ENCODE measurements at places on chromosomes 2 and 18.
A peak's percentile ranks its signal among the peaks of the same experiment; 100 is the strongest.

DNA sequence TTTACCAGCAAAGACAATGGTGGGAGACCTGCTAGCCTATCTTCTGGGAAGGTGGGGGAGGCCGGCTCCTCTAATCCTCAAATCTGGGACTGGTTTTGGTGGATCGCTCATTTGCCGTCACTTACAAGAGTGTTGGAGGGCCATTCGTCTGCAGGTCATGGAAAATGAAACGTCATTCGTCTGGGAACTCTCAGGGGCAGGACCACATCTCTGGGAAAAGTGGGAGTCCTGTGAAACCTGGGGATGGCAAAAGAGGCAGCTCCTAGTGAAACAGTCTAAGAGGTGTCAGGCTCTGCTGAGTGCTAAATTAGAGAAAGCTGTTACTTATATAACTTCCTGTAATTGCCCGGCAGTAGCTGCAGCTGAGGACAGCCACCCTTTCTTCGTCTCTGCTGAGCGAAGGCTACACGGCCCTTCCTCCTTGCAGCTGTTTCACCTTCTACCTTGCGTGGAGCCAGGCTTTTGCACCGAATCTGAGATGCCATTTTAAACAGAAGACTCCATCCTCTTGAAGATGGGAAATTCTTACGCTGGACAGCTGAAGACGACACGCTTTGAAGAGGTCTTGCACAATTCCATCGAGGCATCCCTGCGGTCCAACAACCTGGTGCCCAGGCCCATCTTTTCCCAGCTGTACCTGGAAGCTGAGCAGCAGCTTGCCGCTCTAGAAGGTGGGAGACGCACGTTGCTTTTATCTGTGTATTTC, 22.4 kb downstream of the GREB1 start:
- DNase-seq, result no peak

DNA sequence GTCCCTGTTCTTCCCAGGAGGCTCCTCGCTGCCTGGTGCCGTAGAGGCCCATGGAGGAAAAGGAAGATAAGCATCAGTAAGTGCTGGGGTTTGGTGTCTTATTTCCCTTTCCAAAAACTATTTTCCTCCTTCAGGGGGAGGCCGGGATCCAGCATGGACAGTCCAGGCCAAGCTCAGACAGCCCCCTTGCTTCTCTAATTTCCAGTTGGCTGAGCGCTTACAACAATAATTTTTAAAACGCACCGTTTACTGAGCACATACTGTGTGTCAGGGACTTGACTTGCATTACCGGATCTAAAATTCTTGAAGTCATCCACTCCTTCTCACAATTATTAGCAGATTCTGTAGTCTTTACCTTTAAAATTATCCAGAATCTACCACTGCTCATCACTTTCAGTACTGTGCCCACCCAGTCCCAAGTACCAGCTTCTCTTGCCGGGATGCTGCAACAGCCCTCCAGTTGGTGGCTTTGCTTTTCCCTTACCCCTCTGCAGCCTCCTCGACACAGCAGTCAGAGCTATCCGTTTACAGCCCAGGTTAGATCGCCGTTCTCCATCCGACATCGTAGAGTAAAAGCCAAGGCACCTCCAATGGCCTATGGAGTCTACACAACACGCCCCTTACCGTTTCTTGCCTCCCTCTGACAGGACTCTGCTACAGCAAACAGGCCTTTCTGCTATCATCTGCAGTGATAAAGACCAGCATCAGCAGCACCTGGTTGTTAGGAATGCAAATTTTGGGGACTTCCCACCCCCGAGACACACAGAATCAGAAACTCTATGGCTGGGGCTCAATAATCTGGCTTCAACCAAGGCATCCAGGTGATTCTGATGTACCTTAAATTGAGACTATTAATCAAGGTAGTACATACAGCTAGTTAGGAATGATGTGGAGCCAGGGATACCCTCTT, 75.2 kb upstream of the TSPYL6 start:
- DNase-seq, result no peak

GRCh38 chr2:15913146-15913545, 27.2 kb upstream of the MYCN start:
- no peak for DNase-seq

DNA sequence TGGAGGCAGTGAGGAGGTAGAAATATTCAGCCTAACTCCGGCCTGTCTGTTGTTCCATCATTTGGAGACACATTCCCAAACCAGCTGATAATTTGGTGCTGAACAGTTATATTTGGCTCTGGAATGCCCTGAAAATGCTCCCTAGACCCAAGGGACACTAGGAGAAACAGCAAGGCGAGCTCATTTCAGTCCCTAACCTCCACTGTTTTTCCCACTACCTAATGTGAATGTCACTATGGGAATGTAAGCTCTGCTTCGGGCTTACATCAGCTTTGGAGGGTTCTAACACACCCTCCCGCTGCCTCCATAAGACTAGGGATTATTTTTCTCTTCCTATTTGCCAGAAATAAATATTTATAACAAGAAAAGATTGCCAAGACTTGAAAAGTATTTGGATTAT, 103.5 kb downstream of the ANTXR1 start:
- no peak for DNase-seq

- no peak for DNase-seq
Measured at GRCh38 chr2:33110461-33110860, 163.7 kb downstream of the LTBP1 start.

GRCh38 chr2:106899786-106900530, 14.0 kb upstream of the ST6GAL2 start:
- no peak for DNase-seq

DNA sequence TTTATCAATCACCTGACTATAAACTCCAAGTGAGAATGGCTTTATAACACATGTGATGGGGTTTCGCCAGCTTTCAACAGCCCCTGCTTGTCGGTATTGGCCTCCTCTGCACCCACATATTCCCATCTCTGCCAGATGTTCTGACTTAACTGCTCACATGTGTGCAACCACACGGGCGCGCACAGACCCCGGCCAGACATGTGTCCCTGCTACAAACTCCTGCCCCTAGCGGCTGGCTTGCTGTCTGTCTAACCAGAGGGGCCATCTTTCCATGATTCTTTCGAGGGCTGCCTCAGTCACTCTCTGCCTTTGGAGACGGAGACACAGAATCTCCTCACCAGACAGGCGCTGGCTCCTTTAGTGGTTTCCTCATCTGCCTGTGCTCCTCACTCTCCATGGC, 15.3 kb downstream of the STON1 start:
- no peak for DNase-seq

- peak; percentile 48 for DNase-seq
Measured at GRCh38 chr2:204000446-204000845, 63.9 kb downstream of the ICOS start.

GRCh38 chr2:69482471-69482870, 45.2 kb upstream of the NFU1 start:
- no peak for DNase-seq

DNA sequence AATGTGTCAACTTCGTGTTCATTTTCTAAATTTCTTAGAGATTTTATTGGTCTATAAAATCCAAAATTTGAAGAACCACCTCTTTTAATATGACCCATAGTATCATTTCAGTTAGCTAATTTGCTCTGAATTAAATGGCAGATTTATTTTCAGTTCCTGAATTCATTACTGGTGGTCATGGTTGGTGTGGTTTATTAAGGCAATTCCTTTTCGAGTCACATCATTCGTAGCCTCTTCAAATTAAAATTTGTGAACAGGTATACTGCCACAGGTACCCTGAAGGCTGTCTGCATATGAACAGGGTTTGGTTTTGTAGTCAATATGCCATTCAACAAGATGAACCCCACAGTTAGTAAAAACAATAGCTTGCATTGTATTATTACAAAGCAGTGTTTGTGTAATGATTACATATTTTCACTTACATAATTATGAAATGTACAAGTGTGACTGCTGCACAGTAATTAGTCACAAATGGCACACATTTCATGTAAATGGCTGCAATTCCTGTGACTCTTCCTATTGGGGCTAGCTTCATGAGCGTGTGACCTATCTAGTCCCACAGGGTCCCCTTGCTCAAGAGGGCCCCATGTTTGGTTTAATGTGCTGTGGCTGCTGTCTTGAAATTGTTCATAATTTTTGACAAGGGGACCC, 48.9 kb downstream of the CDC42EP3 start:
- no peak for DNase-seq

DNA sequence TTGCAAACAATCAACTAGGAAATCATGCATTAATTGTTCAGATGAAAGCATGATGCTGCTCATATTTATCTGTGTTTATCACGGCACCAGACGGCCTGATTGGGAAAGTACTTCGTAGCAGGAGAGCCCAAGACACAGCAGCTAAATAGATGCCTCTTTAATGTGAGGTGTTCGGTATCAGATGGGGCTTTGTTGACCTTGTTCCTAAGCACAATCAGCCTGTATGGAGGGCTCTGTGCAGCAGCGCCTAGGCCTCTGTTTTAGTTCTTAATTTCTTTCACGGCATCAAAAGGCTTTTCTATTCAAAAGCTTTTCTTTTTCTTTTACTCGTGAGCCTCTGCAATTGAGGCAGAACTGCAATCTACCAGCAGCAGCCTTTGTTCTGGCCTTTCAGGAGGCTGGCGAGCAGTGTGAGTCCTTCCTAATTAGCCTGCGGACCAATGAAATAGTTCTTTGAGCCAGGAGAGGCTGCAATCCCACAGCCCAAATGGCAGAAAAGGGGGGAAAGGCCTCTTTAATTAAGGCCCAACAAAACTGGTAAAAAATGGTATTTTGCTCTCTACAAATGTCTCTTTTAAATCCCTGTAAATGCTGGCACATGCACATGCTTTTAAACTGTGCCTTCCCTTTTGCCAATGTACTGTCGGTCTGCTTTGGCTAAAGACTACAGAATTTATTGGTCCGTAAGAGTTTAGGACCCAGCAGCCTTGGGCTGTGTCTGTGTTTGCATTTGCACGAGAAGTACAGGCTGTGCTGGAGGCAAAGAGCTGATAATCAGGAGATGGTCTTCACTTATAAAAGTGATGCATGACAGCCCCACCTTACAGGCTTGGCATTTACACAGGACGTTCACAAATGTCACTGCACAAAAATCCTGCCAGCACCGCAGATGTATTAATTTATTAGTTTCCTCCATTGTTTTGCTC, 159.6 kb downstream of the RND3 start:
- no peak for DNase-seq

DNA sequence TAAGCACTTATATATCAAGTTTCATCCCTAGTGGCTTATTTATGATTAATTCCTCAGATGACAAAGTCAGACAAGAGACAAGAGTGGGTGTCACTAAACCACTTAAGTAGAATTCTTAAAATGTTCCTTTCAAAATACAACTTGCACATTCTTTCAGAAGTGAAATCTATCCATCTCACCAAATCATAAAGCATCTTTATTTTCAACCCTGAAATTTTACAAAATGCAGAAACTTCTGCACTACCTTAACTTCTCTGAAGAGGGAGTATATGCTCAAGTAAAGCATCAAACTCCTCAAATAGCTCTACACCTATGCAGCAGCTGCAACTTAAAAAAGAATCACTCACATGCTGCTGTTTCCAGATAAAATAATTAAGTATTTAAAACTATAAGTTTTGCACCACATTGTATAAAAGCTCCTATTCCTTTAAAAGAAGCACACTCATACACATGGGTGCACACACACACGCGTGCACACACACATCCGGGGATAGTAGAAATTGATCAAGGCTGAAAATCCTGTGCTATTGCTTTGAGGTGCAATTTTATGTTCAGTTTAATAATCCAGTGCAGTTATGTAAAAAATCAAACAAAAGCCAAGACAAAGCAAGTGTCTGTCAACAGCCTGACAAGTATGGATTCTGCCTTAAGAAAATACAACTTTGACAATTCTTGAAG, 244.5 kb downstream of the TCF4 start:
- DNase-seq, result no peak

DNA sequence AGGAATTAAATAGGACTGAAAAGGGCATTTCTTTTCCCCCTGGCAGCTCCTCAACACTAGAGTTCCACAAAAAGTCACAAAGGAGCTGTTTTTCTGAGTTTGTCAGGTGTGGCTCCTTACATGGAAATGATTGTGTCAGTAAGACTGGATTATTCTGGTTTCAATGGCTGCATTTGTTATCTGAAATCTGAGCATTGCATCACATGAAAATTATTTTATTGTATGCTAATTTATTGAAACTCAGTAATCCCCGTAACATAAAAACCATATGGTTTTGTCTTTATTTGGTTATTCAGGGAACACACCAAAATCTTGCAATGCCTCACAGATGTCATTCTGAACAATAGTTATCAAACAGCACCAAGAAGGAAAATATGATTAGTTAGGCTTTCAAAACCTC, 439.7 kb upstream of the TNP1 start:
- no peak for DNase-seq

DNA sequence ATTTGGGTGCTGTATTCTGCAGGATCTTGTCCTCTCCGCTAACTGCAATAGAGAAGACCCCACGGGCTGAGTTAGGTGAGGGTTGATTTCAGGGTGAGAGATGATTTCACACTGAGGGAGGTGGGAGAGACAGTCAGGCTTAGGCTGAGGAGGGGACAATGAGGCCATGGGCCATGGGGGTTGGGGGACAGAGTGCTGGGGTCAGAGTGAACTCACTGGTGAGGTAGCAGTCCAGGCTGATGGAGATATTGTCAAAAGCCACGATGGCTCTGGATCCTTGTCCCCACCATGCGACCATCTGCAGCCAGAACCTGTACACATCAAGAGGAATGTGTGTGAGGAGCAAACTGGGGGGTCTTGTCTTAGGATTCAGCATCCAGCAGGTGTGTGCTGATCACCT, 160.0 kb downstream of the CLIP4 start:
- DNase-seq, result no peak

- DNase-seq, result no peak
Measured at GRCh38 chr18:3626929-3627458, 177.0 kb downstream of the TGIF1 start.

- no peak for DNase-seq
Measured at GRCh38 chr18:46341986-46342525, 237.9 kb downstream of the HAUS1 start.

DNA sequence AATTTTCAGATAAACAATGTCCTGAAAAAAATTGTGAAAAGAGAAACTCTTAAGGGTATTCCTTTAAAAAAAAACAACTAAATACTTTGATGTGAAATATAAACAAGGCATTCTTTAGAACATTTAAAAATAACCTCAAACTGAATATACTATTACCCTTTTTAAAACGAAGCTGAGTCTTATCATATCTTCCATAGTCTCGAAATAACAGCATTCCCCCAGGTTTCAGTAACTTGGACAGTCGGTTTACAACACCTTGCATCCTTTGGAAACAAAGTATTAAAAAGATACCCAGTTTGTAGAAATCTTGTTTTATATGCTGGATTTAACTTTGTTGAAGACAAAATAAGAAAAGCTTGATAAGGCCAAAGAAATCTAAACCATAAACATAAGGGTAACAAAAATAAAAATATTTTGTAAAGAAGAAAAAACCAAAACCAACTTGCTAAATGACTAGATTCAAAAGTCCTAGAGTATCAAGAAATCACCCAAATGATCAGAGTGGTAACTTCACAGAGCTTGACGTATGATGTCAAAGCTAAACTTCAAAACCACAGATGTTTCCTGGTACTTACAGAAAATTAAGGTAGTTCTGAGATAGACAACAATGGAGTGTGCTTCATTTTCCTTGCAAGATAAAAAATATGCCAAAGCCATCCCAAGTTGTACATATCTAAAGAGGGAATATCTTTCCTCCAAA, 107.8 kb downstream of the METTL8 start:
- DNase-seq, result peak; percentile 51

Measured in CD4-positive, alpha-beta T cell treated with Interleukin-2 at 100 ng/mL for 4 hours (primary cell).